Esophagus mucosa (tissue), 1 donor: ENCODE measurements at places on chromosomes 5 and 9. TPM values are rescaled to one million over a fixed set of nuclear protein-coding genes. Genes with fewer than 3 reads are reported as not detected.

DIPK1B gene
- total RNA-seq = 0.76 TPM

GRIN3A gene
- total RNA-seq = not detected

UGT3A2 gene
- total RNA-seq = not detected

ZNF483 gene
- total RNA-seq = 0.36 TPM

DNA sequence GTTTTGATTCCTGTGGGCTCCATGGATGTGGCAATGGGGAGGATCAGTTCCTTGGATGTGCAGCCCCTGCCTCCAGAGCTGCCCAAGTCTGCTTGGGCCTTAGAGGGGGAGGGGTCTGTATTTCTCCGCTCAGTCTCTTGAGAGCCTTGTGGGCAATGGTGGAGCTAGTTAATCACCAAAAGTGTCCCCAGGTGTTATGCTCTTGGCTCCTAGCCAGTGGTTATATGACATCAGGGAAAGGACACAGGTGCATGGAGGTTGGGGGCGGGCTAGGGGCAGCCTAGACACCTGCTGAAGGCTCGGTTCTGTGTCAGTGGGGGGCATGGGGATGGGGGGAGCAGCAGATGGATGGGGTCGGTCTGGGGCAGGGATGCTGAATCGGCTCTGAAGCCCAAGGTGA is 12.4 kb upstream of the ARAP3 start:
- no peak for ATAC-seq

- no peak for ATAC-seq
Measured at GRCh38 chr5:111394586-111394985, 117.7 kb downstream of the STARD4 start.

GRCh38 chr5:83096660-83097339 is 19.5 kb downstream of the XRCC4 start:
- ATAC-seq = no peak

GRCh38 chr9:114059047-114059803 is 18.9 kb downstream of the AMBP start:
- no peak for ATAC-seq

GRCh38 chr9:121199921-121200320 is 1.7 kb downstream of the RAB14 start:
- no peak for ATAC-seq

- ATAC-seq = no peak
Measured at GRCh38 chr5:43037636-43038495, 2.3 kb downstream of the ANXA2R start.

DNA sequence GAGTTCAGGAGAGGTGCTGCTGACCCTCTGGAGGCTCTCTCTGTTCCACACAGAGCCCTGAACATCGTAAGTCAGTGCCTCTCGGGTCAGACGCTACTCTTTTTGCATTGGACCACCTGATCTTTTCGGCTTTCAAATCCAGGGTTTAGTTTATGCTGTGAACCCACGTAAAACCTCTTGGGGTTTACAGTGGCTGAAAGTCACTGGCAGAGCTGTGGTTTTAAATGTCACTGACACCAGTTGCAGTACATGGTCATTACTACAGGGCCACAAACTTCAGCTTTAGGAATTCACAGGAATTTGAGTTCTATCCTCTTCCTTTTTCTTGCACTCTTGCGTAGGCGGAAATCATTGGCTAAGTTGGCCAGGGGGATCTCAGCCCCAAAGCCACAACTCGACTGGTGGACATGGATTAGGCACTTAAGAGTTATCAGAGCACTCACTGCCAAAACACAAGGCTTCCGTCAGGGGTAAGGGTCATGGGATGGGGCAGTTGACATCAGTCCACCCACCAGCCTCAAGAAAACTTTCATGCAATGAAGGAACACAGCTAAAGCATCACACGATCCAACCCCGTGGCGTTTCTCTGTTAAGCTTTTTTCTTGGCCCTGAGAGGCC is 76.9 kb downstream of the SFXN1 start:
- ATAC-seq = no peak

DNA sequence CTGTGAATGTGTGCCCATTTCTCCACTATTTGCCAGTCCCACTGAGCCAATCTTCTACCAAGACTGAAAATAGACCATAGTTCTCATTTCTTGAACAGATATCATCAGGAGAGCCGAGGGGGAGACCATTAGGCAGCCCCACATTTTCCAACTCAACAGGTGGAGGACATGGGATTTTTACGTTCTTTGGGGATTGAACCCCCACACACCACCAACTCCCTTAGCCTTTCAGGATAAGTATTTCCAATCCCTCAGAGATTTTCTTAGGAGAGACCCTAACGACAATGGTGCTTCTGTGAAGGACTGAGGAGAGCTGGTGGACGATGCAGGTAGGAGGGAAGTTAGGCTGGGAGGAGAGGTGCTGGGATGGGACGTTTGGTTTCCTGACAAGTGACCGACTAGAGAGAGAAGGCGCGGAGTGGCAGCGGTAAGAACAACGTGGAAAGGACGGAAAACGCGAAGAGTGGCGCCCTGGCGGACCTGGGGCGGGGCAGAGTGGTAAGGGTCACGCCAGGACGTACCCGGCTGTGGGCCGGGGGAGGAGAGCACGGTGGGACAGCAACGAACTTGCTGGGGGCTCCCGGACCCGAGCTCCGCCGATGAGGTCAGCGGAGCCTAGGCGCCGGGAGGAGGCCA is 681 bp upstream of the CHSY3 start:
- no peak for ATAC-seq

- ATAC-seq = peak; percentile 81
Measured at GRCh38 chr9:129131300-129132145, 20.3 kb downstream of the PTPA start.

GRCh38 chr5:926417-927171 is 33.9 kb downstream of the TRIP13 start:
- peak; percentile 27 for ATAC-seq

GRCh38 chr5:15377573-15378340 is 122.2 kb upstream of the FBXL7 start:
- ATAC-seq = no peak

GRCh38 chr5:68482199-68482598 is 266.6 kb downstream of the PIK3R1 start:
- no peak for ATAC-seq

DNA sequence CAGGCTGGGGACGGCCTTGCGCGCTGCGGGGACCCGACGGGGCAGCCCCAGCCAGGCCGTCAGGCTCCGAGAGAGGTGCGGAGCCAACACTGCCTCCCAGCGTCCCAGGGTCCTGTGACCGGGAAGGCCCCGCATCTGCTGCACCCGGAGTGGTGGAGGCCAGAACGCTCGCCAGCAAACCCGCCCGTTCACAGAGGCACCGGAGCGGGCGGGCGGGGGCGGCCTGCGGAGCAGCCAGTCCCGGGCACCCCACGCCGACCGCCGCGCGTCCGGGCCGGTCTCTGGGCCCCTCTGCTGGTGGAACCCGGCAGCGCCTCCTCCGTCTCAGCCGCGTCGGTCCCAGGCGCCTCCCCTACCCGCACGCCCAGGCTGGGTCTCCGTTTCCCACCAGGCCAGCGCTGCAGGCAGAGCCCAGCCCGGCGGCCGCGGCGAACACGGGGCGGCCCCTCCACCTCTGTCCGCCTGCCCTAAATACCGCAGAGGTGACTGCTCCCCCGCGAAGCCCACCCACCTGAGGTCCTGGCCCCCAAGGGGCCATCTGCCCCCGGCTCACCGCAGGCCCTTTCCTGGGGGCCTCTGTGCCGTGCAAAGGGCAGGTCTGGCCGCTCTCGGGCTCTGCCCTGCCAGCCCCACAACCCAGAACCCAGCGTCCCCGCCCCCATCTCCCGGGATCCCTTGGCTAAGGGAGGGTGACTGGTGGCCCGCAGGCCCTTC is 15.9 kb downstream of the EXD3 start:
- ATAC-seq = peak; percentile 75

DNA sequence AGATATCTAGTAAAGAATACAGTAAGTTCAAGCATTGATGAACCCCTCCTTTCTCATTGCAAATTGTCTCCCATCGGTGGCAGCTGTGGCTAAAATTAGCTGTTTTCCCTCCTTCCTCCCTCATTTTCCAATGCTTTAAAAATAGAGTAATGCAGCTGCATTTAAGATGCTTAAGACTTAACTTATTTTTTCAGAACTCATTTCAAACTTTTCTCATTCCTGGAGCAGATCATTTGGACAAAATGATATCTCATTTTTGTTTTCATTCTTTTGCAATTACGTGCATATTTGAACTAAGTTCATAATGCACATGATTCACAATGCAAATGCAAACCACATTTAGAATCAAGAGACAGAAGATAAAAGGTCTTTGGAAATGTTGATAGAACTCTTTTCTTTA is 14.6 kb downstream of the HSPB3 start:
- ATAC-seq = no peak

DNA sequence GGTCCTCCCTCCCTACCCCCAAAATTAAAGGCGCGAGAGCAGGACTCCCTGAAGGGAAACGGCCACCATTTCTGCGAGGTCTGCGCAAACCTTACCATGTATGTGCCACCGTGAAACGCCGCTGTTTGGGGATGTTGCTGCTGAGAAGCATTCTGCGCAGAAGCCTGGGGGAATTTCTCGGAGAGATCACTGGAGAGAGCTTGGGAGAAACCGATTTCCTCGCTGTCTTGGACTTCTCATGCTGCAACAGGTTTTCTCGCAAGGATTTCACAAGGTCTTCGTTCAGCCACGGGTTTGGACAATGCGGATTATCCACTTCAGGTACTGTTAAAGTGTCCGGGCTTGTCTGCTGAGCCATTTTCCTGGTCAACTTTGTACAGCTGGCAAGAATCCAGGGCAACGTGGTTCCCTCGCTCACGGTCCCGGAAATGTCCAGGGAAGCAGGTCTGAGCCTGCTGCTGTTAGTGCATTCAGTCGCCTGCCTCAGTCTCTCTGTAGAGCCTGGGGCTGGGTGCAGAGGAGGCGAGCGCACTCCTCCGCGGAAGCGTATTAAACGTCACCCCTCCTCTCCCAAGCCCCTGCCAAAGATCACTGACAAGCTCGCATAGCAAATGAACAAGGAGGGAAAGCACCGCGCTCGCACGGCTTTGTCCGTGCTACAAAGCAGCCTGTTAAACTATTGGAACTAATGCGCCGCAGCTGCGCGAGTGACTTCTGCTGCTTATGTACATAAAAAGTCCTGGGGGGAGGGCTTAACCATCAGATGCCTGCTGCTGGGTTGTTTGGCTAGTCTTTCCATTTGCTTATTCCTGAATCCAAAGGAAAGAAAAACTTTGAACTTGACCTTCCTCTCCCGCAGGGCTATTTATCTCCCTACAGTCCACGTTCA is 125.1 kb downstream of the PDE4D start:
- peak; percentile 88 for ATAC-seq

GRCh38 chr9:92191801-92192200 is 76.6 kb upstream of the SPTLC1 start:
- no peak for ATAC-seq

GRCh38 chr9:77944556-77945243 is 86.9 kb downstream of the GNAQ start:
- ATAC-seq = peak; percentile 10

DNA sequence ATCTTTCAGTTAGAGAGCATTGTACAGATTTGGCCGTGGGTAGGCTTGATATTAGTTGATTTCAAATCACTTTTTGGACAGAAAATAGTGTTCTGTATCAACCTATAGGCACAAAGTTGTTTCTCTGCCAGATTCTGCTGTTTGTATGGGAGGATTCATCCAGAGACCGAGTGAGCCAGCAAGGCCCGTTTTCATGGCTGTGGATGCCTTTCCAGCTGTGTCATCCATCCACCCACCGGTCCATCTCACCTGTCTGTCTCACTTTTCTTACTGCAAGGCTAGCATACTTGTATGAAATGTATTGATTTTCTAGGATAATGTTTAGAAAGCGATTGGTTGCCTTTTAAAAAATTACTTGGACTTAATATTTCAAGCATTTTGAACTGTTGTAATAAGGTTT is 34.4 kb downstream of the ICE1 start:
- no peak for ATAC-seq
